Melanocyte of skin (primary cell): ENCODE measurements at places on chromosomes 1 and 21. TPM values are rescaled to one million over a fixed set of nuclear protein-coding genes. Genes with fewer than 3 reads are reported as not detected.

Gene NIPAL3
- total RNA-seq, result 20.6 and 34.4 TPM in 2 replicates

Gene HTR6
- not detected in 2 replicates for total RNA-seq

Gene RNU1-2
- total RNA-seq, result under 0.01 TPM in 2 replicates

Gene MTARC2
- total RNA-seq, result 5.3 and 6.6 TPM in 2 replicates
